RWPE1 (cell line): ENCODE measurements at places on chromosomes 4 and X.

- no peak for DNase-seq
These were observed 269.9 kb upstream of the GALNT7 start for GRCh38 chr4:172898715-172899114.

DNA sequence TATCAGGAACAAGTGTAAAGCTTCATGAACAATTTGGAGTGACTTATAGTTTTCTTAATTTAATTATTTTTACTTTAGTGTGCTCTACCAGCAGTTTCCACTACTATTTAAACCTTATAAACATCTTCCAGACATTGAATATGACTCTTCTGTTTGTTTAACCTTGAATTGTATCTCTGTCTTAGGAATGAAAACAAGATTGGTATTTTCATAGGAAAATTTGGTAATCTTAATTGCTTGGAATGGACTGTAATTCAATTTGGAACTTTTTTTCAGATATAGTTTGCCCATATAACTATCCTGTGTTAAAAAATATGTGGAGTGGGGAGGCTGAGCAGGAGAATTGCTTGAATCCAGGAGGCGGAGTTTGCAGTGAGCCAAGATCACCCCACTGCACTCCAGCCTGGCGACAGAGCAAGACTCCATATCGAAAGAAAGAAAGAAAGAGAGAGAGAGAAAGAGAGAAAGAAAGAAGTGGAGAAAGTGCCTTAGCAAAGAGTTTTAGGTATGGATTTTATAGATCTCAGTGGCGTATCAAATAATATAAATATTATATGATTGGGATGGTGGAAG is 242.4 kb downstream of the BMPR1B start:
- DNase-seq = no peak

GRCh38 chr4:5751666-5752375 is 40.8 kb downstream of the EVC start:
- no peak for DNase-seq

DNA sequence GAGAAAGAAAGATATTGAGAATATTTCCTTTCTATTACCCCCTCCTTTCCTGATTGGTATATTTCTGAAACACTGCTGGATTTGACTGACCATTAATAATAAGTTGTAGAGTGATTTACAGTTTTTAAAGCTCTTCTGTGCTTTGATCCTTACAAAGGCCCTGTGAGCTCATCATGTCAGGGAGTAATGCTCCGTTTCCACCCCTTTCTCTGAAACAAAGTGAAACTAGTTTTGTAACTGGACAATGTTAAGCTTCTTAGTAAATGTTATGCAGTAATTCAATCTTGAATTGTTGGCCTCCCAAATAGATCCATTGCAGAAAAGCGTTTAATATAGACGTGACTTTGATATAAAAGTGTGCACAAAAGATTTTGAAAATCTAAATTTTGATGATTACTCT is 190.1 kb upstream of the GNPDA2 start:
- DNase-seq = peak; percentile 3

DNA sequence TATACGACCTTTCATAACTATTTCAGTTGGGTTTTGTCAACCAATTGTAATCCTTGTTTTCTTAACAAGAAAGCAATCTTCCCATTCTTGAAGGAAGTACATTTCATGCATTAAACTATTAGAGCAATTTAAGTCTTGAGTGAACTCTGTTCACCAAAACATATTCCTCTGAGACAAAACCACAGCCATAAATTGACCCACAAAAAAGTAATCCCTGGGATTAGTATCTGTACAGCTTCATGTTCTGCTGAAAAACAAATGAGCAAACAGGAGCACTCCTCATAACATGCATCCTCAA is 207.0 kb upstream of the PDE5A start:
- DNase-seq = no peak

DNA sequence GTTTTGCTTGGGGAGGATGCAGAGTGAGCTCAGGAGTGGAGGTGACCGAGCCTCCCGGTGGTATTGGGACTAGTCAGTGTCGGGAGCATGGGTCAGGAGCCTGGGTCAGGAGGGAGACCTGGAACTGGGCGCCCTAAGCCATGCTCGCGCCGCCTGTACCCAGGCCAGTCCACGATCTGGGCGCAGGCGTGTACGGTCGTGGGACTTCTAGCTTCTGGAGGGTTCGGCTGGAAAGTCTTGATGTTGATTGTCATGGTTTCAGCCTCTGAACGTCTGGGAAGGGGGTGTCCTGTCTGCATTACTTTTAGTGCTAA is 244 bp downstream of the EIF2S3 start:
- DNase-seq = no peak

GRCh38 chrX:49884290-49884862 is 5.1 kb downstream of the USP27X start:
- peak; percentile 11 for DNase-seq

DNA sequence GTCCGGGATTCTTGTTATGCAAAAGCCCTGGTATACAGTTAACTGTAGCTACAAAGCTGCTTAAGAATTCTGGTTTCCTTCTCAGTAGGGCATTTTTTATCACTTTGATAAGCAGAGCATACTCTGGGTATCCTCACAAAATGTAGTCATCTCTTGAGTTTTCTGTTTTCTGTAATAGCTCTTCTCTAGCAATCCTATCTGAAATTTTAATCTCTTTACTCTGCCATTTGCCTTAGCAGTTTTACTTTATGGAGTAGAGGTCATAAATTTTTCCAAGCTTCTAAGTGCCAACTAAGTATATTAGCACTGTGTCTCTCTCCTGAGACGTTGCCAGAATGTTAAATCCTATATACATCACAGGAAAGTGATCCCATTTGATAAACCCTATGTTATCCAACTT is 28.0 kb upstream of the BANK1 start:
- no peak for DNase-seq
